ENCODE measurements at places on chromosomes 7 and 10. TPM values are rescaled to one million over a fixed set of nuclear protein-coding genes. Genes with fewer than 3 reads are reported as not detected.
A peak's percentile ranks its signal among the peaks of the same experiment; 100 is the strongest.

- DNase-seq: peak; percentile 15
Measured at GRCh38 chr7:5382281-5382892, 41.2 kb downstream of the TNRC18 start.

GRCh38 chr10:34814913-34815184 is 247 bp downstream of the PARD3 start:
- no peak for DNase-seq

GRCh38 chr10:88110822-88111221 is 247.4 kb downstream of the PTEN start:
- no peak for DNase-seq

DNA sequence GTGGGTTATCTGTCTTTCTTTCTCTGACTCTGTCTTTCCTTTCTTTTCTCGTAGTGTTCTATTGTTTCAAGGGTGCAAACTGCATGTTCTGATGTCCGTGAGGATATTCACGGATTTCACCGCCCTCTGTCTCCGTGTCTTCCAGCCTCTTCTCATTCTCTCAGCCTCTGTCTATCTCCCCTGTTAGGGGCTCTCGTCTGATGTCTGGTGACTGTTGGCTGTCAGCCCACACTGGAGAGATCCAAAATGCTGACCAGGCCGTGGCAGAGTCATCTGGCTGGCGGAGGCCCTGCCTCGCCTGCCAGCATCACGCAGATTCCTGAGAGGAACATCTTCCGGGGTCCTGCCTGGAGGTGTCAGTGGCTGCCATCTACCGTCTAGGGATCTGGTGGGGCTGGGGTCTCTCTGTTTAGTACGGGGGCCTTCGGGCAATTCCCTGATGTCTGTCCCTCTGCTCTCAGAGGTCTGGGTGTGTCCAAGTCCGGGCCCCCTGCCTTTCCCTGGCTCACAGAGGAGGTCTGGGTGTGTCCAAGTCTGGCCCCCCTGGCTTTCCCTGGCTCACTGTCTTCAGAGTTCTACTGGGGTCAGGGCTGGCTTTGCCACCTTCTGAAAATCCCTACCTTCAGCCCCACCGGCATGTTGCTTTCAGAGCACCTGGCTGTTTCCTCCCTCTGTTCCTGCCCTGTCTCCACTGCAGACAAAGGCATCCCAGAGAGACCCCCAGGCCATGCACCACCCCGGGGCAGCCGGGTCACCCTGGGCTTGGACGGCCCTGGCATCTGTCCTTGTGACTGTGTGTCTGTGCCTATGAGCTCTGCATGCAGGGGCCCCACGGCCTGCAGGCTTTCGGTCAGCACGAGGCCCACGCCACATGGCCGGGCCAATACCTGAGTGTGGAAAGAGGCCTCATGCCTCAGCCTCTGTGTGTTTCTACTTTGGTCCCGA is 14.0 kb upstream of the SCART1 start:
- DNase-seq: no peak

DNA sequence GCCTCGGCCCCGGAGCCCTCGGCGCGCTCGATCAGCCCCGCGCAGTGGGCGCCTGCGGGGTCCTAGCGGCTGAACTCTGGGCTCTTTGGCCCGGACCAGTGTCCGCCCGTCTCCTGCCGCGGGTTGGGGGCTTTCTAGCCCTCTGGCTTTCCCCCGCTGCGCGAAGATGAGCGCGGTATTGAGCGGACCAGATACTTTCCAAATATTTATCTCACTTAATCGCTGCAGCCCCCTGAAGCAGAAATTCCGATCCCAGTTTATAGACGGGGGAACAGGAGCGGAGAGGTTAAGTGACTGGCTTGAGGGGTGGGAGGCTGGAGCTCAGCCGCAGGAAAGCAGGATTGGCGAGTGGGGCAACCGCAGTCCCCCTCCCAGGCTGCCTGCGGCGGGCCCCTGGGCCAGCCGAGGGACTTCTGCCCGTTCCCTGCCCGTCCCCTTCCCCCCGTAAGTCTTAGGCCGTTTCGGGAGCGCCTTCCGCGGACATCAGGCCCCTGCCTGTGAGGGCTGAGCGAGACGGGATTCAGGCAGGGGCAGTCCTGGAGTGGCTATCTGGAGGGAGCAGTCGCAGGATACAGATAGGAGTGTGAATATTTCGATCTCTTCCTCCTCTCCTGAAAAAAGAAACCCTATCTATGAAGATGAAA is 565 bp downstream of the STRIP2 start:
- DNase-seq: no peak

- DNase-seq: no peak
Measured at GRCh38 chr10:17122052-17122451, 7.6 kb downstream of the CUBN start.

GRCh38 chr7:105352901-105353668 is 35.6 kb downstream of the SRPK2 start:
- peak; percentile 73 for DNase-seq

DNA sequence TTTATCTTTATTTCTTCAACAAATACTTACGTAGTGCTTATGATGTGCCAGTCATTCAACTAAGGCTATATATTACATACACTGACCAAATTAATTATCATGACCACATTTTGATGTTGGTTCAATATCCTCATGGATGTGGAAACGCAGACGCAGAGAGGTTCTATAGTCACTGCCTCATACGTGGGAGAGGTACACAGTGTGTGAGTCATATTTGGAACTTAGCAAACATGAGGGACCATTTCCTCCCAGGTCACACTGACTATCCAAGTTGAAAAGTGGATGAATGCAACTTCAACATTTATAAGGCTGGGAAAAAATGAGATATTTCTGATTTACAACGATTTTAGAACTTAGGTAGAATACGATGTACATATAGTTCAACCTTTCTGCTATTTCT is 113.6 kb downstream of the PRLHR start:
- DNase-seq: no peak

GRCh38 chr10:95504246-95504691 is 56.9 kb downstream of the SORBS1 start:
- DNase-seq: no peak

GRCh38 chr10:9560976-9561375 is 1456.7 kb upstream of the CELF2 start:
- no peak for DNase-seq

DNA sequence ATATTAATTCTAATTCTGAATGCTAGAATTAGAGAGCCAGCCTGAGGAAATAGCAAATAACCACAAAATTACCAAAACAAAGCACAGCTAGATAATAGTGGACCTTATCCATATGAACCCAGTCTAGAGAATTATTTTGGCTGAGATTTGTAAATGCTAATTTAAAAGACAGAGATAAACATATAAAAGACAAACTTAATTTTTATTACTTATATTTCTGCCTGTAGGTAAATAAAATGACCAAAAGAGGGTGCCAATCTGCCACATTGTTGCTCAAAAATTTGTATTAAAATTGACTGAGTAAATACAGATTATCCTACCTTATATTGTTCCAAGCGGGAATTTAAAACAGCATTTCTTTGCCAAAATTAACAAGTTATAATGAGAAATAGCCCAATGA is 20.2 kb downstream of the RTKN2 start:
- DNase-seq: no peak

- DNase-seq: no peak
Measured at GRCh38 chr7:149822353-149822943, 15.7 kb upstream of the ZNF862 start.

GRCh38 chr7:156475179-156475578 is 165.4 kb upstream of the RNF32 start:
- no peak for DNase-seq

DNA sequence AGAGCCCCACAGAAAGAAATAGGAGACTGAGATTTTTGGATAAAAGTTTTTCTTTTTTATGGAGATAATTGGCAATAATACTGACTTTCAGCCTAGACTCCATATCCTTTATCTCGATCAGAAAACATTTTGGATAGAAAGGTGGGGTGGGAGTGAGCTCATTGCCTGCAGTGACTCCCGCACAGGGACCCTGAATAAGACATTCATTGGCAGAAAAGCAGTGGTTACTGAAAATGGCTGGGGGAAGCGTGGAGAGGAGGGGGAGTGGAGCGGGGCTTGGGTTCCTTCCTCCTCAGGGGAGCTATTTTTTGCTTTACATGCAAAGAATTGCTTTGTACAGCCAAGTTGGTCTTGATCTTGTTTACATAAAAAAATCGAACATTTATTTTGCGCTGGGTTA is 90.4 kb upstream of the BMPER start:
- no peak for DNase-seq

DNA sequence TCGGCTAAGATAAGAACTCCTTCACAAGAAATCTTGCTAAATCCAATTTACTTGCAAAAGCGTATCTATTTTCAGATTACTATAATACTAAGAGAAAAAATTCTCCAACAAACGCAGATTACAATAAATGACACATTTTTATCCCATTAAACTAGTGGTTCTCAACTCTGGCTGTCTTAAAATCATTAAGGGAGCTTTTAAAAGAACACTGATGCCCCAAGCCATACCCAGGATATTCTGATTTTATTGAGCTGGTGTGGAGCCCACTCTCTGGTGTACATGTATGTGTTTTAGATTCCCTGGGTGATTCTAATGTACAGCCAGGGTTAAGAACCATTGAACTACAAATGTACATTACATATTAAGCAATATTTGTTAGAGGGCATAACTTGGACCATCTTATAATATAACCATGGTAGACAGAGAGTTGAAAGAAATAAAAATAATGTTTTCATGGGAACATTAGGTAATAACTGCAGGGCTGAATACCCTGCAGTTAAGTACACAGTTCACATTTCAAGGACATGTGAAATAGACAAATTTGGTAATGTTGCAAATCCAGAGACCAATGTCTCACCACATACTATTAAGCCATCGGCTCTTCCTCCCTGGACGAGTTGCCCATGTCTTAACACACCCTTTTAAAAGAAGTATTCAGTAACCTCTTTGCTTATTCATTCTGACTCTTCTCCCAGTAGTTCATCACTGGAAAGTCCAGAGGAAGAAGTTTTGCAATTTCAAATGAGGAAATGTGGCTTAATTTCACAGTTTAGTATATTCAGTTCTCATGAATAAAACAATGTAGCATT is 6.2 kb downstream of the GSAP start:
- no peak for DNase-seq

DNA sequence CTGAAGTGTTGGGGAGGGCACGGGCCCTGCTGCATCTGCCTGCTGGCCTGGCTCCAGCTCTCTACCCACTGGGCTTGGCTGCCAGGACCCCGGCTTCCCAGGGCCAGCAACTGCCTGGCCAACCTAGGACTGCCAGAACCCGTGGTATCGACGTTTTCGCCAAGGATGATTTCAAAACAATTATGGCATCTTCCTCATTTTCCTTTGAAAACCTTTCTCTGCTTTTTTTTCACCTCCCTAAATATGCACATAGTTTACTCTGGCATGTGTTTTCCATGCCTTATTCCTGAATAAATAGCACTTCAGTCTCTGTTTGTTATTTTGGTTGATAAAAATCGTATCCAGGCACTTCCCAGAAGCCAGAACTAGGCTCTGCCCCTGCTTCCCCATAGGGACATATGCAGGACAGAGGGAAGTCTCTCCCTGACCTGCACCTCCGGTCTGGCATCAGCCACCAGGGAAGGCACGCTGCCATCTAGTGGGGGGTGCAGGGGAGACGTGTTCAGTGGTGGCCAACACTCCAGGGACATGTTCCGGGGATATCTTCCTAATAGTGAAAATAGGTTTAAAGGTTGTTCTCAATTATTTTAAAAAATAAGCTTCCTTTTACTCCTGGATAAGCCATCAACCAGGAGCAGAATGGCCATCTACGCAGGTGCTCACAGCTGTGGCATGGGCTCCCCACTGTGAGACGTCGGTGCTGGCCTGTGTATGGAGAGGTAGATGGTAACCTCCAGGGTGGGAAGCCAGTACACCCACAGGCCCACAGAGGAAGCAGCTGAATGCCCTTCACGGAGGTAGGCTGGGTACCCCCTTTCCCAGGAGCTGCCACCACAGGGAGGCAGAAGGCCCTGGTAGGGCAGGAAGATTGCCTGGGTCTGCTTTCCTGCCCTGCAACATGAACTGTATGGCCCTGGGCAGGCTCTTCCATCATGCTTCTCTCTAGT is 30.7 kb upstream of the ANTXRL start:
- DNase-seq: peak; percentile 15

DNA sequence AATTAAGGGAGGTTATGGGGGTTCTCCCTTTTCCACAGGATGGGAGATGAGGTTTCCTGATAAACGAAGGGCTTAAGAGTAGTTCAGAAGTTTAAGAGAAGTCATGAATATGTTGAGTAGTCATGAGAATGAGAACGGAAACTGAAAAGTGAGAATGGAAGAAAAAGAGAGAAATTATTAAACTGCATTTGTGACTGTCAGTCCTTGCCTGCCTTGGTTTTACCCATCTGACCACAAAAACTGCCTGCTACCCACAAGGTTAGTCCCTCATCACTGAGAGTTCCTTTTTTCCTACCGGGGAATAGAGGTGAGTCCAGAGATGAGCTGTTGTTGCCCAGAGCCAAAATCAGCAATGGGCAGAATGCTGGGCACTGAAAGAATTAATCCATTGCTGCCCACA is 174.1 kb upstream of the BET1 start:
- DNase-seq: no peak

- no peak for DNase-seq
Measured at GRCh38 chr7:2169923-2170575, 62.7 kb downstream of the MAD1L1 start.

GRCh38 chr7:99096124-99096887 is 47.6 kb downstream of the SMURF1 start:
- no peak for DNase-seq

GRCh38 chr7:158355456-158356065 is 232.1 kb downstream of the PTPRN2 start:
- no peak for DNase-seq

GRCh38 chr7:148142660-148143248 is 447.8 kb upstream of the C7orf33 start:
- peak; percentile 37 for DNase-seq

GRCh38 chr7:98434087-98434486 is 33.2 kb upstream of the BAIAP2L1 start:
- DNase-seq: no peak

- DNase-seq: no peak
Measured at GRCh38 chr10:132647424-132647823, 109.8 kb downstream of the INPP5A start.

DNA sequence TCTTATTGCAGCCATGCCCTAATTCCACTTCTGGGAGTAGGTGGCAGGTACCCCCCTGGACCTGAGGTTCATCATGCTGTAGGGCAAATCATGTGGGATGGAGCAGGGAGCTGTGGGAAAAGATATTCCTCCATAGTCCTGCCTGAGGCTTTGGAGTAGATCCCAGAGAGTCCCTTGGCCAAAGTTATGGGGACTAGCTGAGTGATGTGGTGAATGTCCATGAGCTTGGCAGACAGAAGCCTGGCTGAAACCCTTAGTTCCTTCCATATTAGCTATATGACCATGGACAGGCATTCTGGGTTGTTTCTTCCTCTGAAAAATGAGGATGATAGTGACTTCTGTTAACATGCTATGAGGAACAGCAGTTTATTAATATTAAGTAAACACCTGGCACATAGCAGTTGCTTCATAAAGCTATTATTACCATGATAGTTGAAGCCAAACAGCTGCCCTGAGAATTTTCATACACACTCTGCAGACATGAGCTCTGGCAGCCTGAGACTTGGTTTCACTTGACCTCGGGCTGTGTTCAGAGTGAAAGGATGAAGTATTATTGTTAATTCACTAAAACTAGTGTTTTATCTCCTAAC is 15.0 kb upstream of the IMPDH1 start:
- no peak for DNase-seq

CYP2C18 gene
- polyA plus RNA-seq: 97.1 TPM

CPVL gene
- polyA plus RNA-seq: 333 TPM

HOXA11 gene
- polyA plus RNA-seq: not detected

KIAA1217 gene
- polyA plus RNA-seq: 54.9 TPM

CYP2C8 gene
- 2.6 TPM for polyA plus RNA-seq

WDR86 gene
- polyA plus RNA-seq: 12.0 TPM

UPK3BL2 gene
- polyA plus RNA-seq: 17.0 TPM

Data from large intestine (tissue), 12 donors.